Transverse colon (tissue), 4 donors: ENCODE measurements at places on chromosomes 7 and 10. TPM values are rescaled to one million over a fixed set of nuclear protein-coding genes. Genes with fewer than 3 reads are reported as not detected.

SRGN gene
- 83.8 TPM for total RNA-seq

DOCK1 gene
- 200 TPM for total RNA-seq

FAM180A gene
- 1.2 TPM for total RNA-seq

GPR26 gene
- not detected for total RNA-seq

OR2A1 gene
- not detected for total RNA-seq

HOXA5 gene
- total RNA-seq: 18.3 TPM

ADRB1 gene
- total RNA-seq: 1.4 TPM

FAS gene
- total RNA-seq: 51.5 TPM

PKD2L1 gene
- not detected for total RNA-seq

HYAL4 gene
- not detected for total RNA-seq

CYP3A7 gene
- not detected for total RNA-seq

MKX gene
- total RNA-seq: 2.4 TPM

MYO1G gene
- total RNA-seq: 8.2 TPM

AKR1D1 gene
- not detected for total RNA-seq

PON3 gene
- 0.60 TPM for total RNA-seq

ARPC1B gene
- 138 TPM for total RNA-seq

MUC12 gene
- total RNA-seq: 445 TPM

ADAMTS14 gene
- 1.9 TPM for total RNA-seq

GHRHR gene
- total RNA-seq: not detected
